ENCODE measurements at places on chromosomes 2 and 18.

DNA sequence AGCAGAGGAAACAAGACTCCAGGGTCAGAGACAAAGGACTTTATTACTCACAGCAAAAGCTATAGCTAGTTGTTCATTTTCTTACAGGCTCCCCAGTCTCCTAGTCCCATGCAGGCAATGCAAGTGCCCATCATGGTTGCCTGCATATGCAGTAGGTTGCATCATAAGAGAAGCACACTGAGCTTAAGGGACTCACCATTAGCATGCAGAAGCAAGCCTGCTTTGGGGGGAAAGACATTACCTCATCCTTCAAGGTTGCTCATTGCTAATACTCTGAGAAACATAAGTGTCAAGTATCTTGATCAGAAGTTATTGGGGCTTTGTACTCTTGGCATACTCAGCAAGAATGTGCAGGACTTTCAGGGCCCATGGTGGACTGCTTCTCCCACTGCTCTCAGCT lies 114.6 kb upstream of the CCDC68 start:
- H3K27ac ChIP-seq: no peak overlapping the region
- H3K27me3 ChIP-seq: no peaks in the 10 kb centered on the region
- DNase-seq: no peak

DNA sequence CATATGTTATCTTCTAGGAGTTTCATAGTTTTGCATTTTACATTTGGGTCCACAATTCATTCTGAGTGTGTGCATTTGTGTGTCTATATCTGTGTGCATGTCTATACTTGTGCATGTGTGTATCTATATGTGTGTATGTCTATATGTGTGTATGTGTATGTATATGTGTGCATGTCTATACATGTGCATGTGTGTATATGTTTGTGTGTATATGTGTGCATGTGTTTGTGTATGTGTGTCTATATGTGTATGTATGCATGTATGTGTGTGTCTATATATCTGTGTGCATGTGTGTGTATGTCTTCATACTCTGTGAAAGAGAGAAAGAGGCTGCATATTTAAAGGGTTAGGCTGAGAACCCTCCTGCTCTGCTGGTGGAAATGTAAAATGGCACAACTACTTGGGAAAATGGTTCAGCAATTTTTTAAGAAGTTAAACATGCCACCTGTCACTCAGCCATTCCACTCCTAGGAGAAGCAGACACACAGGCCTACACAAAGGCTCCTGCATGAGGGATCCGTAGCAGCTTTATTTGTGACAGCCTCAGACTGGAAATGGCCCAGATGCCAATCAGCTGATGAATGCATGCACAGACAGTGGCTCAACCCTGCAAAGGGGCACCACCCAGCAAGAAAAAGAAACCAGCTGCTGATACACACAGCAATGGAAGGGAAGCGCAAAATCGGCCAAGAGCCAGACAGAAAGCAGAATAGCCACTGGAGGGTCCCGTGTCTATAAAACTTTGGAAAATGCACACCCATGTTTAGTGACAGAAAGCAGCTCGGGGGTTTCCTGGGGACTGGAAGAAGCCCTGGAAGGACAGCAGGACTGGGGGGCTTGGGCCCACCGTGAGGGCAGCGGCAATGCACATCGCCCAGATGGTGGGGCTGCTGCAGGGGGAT lies 146.8 kb downstream of the SEPTIN10 start:
- DNase-seq: no peak
- no peaks in the 10 kb centered on the region for H3K4me1 ChIP-seq
- peaks cover 3% of the 10 kb centered on the region for H3K27me3 ChIP-seq
- no peak overlapping the region for H3K27ac ChIP-seq
- H3K4me3 ChIP-seq: no peak overlapping the region

- no peak for DNase-seq
- no peaks in the 10 kb centered on the region for H3K4me1 ChIP-seq
- H3K4me3 ChIP-seq: no peak overlapping the region
- no peaks in the 10 kb centered on the region for H3K36me3 ChIP-seq
- H3K27ac ChIP-seq: no peak overlapping the region
- H3K27me3 ChIP-seq: peaks cover 24% of the 10 kb centered on the region
Observed at GRCh38 chr2:180933332-180933731, 47.1 kb upstream of the UBE2E3 start.

- H3K36me3 ChIP-seq: no peaks in the 10 kb centered on the region
- H3K4me1 ChIP-seq: peaks cover 40% of the 10 kb centered on the region
- H3K27ac ChIP-seq: no peak overlapping the region
- no peak for DNase-seq
- H3K4me3 ChIP-seq: no peak overlapping the region
- H3K27me3 ChIP-seq: no peaks in the 10 kb centered on the region
Observed at GRCh38 chr18:2978661-2979106, 34.3 kb downstream of the LPIN2 start.

DNA sequence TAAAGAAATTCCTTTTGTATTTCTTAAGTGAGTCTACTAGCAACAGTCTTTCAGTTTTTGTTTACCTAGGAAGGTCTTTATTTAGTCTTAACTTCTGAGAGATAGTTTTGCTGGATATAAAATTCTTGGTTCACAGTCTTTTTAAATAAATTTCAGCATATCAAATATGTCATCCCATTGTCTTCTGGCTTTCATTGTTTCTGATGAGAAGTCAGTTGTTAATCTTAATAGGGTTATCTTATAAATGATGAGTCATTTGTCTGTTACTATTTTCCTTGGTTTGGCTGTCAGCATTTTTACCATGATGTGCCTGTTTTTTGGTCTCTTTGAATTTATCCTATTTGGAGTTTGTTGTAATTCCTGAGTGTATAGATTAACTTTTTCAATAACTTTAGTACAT lies 129.3 kb downstream of the FAM210A start:
- no peaks in the 10 kb centered on the region for H3K27me3 ChIP-seq
- no peak overlapping the region for H3K27ac ChIP-seq

DNA sequence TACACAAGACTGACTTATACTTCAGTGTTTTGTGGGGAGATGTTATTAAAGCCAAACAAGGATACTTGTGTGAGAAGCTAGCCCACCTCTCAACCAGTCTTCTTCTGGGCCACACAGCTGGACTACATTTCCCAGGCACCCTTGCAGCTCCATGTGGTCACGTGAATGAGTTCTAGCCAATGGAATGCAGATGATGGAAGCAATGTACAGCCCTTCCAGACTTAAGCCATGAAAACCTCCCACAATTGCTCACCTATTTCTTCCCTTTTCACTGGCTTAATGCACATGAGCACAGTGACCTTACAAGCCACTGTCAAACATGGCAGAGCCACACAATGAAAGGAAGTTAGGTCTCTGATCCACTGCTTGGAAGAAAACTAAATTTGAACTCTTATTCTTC lies 20.4 kb upstream of the FEZ2 start:
- DNase-seq: peak; percentile 39
- H3K27me3 ChIP-seq: no peaks in the 10 kb centered on the region
- no peak overlapping the region for H3K27ac ChIP-seq
- no peaks in the 10 kb centered on the region for H3K4me1 ChIP-seq
- no peaks in the 10 kb centered on the region for H3K36me3 ChIP-seq
- no peak overlapping the region for H3K4me3 ChIP-seq
